ENCODE measurements at places on chromosomes 1 and 21.

GRCh38 chr1:66761221-66761620 is 9.0 kb downstream of the DYNLT5 start:
- DNase-seq = no peak

GRCh38 chr1:205065666-205066065 is 18.6 kb downstream of the TMEM81 start:
- no peak for DNase-seq

DNA sequence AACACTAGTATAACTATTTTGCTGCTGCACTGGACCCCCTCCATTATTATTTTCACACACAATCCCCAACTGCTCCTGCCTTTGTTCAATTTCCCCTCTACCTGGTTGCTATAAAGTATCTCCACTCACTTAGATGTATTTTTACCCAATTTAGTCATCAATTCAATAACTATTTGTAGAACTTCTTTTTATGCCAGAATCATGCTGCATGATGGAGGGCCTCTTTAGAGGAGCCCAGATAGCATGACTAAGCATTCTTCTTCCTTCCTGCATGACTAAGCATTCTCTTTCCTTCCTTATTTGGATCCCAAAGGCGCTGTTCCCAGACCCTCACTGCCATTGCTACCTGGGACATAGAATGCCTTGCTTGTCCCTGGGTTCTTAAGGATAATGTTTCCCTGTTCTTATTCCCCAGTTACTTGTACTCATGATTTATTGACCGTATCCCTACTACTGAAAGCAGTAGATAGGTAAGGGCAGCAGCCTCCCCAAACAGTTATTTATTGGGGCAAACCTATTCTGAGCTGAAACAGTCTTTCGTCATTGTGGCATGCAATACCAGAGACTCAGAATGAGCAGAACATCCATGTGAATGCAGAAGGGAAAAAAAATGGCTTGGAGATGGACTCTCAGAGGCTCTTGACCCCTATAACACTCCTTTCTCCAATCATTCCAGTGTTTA is 89.3 kb upstream of the AKT3 start:
- DNase-seq = no peak

GRCh38 chr1:68221001-68221979 is 11.0 kb downstream of the WLS start:
- DNase-seq = no peak

DNA sequence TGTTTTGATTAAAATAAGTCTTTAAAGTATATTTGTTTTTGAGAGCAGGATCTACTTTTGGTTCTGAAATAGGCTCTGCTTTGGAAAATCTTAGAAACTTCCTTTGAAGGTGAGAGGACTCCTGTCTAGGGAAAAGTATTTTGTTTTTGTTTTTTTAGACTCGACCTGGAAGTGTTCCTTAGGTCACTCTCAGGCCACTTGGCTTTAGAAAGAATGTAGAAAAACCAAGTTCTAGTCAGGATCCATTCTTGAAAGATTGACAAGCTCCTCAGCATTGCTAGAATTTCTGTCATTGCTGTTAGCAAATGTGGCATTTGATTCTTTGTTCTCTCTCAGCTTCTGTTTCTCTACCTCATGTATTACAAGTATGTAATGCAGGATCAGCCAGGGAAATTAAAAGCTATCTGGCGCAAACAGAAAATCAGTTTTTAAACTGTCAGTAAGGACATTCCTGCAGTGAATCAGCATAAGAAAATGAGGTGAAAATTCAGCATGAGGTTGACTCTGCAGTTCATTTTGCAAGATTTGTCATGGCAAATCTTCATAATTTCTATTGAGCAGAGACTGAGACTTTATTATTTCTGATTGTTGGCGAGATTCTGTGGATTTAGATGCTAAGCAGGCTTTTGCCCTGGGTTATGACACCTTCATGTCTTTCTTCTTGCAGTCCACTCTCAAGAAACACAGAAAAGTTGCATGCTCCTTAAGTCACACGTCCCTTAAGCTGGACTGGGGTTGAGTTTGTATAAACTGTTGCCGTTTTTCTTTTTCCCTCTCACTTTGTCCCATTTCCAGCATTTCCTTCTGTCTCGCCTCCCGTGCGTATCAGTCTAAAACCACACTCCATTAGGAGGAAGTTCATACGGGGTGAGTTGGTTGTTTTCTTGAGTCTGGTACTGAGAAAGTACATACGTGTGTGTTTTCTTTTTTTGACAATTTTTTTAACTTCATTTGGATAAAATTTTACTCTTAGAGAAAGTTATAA is 12.6 kb downstream of the NTPCR start:
- DNase-seq = no peak
